ENCODE measurements at places on chromosomes 12 and 14.

DNA sequence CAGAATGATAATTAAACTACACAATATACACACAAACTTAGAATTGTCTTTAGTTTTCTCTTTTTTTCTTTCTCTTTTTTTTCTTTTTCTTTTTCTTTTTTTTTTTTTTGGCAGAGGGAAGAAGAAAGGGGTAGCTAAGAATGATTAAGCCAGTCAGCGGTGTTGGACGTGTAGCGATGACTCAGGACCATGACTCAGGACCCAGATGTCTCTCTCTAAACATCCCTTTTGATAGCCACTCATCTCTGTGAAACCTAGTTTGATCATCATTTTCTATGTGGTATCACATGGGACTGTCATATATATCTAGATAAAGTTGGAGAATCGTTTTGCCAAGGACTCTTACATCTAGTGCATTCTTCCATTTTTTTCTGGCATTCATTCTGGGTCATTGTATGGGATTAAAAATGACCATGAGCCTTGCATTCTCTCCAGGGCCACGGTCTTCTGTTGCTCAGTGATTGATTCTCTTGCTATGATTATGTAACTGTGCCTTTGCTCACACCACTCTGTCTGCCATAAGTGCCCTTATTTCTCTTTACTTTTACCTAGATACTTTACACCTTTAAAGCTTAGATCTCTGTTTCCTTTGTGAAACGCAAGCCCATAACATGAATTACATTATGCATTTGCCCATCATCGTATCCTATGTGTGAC lies 26.6 kb upstream of the NRXN3 start:
- DNase-seq, result peak; percentile 50

DNA sequence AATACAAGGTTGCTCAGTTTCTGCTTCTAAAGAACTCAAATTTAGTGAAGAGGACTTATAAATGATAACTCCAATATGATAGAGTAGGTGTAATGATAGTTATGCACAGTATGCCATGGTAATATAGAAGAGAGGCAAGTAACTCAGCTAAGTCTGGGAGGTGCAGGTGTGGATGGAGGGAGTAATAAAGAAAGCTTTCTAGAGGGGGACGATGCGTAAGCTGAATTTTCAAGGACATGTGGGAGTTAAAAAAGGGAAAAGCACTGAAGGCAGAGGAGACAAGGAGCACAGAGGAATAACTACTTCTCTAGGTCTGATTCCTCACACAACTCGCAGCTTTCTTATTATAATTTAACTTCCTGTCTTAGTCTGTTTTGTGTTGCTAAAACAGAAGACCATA lies 49.1 kb upstream of the ZDHHC17 start:
- DNase-seq, result no peak

GRCh38 chr12:50840809-50841487 lies 1.8 kb upstream of the TMPRSS12 start:
- DNase-seq, result no peak

DNA sequence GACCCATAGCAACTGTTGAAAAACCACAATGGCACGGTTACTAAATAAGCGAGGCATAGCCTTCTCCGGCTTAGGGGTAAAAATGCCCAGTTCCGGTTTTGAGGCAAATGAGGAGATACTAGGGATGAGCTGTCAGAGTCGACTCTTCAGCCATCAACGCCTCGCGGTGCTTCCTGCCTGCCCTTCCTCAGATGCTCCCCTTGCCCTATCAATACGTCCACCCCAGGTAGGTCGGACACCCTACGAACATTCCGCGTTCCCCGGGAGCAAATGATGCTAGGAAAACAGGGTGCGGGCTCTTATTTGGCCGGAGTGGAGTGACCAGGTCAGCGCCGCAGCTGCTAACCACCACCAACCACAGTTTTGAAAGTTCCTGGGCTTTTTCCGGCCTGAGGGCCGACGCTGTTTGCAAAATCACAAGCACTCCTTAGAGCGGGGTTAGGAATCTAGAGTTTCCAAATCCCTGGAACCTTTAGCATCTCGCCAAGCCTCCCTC lies 1.2 kb downstream of the SRSF9 start:
- peak; percentile 42 for DNase-seq

GRCh38 chr14:26382901-26383685 lies 214.7 kb downstream of the NOVA1 start:
- no peak for DNase-seq

DNA sequence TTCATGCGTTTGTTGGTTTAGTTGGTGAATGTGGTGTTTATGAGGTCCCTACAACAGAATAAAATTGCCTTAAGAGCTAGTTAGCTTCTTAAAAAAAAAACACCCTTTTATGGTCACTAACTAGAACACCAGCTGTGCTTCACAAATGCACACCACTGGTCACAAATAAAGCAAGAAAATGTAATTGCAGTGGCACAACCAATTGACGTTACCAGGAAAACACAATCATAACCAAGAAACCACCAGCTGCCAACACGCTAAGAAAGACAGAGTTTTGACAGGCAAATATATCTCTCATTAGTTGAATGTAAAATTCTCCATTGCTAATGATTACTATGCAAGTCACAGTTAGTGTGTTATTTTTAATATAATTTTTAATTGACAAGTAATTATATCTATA lies 389.9 kb downstream of the ADAMTS20 start:
- DNase-seq, result no peak

- no peak for DNase-seq
Measured at GRCh38 chr12:75508159-75508558, 3.2 kb downstream of the KRR1 start.

GRCh38 chr12:42789808-42790760 lies 200.5 kb upstream of the PRICKLE1 start:
- no peak for DNase-seq

DNA sequence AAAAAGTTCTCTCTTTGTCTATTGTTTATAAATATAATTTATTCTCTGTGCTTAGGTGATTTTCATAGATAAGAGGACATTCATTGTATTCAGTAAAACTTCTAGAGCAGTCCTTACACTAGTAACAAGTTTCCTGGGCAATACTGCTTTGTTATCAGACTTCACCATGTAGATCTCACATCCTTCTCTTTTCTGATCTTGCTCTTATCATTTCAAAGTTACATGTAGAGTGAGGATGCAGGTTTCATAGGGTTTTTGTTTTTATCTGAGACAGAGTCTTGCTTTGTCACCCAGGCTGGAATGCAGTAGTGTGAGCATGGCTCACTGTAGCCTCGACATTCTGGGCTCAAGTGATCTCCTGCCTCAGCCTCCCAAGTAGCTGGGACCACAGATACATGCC lies 789.5 kb downstream of the DIO2 start:
- DNase-seq, result no peak

DNA sequence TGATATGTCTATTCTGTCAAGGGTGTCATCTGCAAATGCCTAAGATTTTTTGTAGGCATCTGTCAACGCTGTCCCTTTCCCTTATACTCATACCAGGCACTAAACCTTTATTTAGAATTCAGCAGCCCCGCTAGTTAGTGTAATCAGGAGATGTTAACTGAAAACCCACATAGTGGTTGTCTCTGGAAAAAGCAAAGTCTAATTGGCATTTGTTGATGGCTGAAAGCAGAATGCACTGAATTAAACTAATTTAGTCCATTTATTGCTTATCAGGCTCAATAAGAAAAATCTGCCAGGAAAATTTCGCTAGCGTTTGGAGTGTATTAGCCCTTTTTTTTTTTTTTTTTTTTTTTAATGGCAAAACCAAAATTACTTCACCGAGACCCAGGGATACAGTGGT lies 34.5 kb downstream of the TDP1 start:
- no peak for DNase-seq

- no peak for DNase-seq
Measured at GRCh38 chr12:22994316-22994675, 369.3 kb downstream of the ETNK1 start.

- DNase-seq, result no peak
Measured at GRCh38 chr14:56210571-56210970, 92.4 kb downstream of the PELI2 start.

DNA sequence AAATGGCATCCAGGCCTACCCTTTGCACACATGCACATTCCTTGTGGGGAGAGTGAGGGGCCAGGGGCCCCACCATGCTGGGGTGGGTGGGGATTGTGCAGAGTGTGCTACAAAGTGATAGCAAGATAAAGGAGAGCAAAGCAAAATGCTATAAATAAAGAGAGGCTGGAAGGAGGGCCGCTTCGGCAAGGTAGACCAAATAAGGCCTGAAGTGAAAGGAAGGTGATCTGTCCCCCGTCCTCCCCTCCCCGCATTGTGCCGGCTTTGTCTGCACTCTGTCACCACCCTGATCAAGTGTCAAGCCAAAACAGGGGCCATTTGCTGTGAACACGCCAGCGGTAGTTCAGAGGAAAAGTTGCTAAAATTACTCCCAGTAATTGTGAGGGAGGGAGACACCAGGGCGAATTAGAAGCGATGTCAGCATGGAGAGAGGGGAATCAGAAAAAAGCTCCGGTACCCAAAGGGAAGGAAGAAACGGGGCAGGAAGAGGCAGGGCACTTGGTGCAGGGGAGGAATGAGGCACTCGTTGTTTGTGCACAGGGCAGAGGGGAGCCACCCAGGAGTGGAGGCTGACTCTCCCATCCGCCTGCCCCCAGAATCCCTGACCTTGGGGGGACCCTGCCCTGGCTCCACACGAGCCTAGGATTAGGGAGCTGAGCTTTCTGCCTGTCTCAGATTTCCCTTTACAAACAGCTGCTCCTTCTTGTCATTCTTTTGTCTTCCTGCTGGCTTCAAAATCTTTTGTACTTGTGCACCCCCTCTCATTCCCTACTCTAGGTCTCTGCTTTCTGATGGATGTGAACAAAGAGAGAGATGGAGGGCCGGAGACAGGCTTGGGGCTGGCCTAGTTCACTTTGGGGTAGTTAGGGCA lies 2.9 kb upstream of the MYH7 start:
- DNase-seq, result no peak

DNA sequence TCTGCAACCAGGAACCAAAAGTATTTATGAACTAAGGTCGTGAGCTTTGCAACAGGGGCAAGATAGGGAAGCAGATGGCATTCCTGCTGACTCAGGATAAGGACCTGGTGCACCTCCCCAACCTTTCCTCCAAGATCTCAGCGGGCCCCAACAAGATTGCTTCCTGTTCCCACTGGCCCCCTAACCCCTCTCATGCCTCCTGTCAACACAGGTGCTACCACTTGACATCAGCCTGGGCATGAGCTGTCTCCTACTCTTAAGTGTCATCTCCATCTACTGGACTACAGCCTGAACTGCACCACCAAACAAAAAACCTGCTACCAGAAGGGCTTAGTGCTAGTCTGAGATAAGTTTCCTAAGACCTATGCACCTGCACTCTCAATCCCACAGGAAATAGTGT lies 32.7 kb downstream of the MED6 start:
- peak; percentile 40 for DNase-seq

- DNase-seq, result no peak
Measured at GRCh38 chr14:70268760-70269159, 80.0 kb upstream of the SLC8A3 start.

DNA sequence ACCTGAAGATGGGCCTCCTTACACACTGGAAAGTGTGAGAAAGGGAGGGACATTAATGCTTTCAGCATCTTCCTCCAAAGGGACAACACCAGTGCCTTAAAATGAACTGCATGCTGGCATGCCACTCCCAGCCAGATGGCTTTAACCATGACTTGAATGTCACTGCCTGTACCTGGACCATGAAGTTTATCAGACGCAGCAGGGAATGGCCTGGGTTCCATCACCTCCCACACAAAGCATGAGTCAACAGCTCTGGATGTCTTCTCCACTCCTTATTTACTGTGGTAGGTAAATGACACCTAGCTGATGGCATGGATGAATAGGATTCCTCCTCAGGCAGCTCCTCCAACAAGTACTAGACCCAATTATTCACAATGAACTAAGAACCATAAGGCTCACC lies 645.6 kb downstream of the SOX5 start:
- DNase-seq, result no peak

- peak; percentile 53 for DNase-seq
Measured at GRCh38 chr14:78950649-78951048, 780.5 kb downstream of the NRXN3 start.

DNA sequence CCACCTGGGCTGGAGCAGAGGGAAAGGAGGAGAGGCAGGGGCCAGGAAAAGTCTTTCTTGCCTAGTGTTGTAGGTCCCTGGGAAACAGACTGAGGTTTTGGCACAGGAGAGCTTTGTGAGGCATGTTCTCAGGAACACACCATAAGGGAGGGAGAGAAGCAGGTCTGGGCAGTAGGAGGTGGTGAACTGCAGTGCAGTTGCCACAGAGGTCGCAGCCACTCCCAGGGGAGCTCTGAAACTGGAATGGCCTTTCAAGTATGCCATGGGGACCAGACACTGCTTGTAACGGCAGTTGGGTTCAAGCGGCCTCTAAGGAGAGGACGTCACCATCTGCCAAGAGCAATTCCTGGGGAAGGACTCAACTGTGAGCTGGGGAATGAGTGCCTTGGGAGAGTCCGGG lies 35.4 kb upstream of the NKX2-8 start:
- DNase-seq, result no peak

- no peak for DNase-seq
Measured at GRCh38 chr12:88354691-88355090, 212.6 kb downstream of the TMTC3 start.

DNA sequence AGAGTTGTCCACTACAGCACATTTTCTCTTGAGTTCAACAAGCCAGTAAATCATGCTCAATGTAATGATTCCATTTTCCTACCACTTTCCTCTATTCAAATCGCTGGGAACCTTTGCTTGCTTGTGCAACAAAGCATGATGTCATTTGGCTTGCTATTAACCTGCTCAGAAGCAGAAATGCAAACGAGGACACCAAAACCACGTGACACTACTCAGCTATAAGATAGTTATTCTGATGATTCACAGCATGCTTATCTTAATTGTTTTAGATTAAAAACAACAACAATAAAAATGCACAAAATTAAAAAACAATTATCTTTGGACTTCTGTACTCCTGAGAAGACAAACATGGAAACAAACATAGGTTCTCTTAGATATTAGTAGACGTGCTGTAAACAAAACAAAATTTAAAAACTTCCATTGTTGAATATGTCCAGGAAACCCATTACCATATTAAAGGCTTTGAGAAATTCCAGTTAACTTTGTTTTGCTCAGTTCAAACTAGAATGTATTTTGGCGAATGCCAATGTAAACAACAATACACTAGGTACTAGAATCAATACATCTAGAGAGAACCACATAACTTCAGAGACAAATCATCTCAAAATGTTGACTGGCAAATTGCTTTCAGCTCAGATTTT lies 77.5 kb upstream of the KRAS start:
- DNase-seq, result peak; percentile 93

- DNase-seq, result no peak
Measured at GRCh38 chr14:41925409-41925808, 318.7 kb downstream of the LRFN5 start.

- DNase-seq, result peak; percentile 43
Measured at GRCh38 chr12:67617629-67618028, 30.9 kb upstream of the DYRK2 start.

DNA sequence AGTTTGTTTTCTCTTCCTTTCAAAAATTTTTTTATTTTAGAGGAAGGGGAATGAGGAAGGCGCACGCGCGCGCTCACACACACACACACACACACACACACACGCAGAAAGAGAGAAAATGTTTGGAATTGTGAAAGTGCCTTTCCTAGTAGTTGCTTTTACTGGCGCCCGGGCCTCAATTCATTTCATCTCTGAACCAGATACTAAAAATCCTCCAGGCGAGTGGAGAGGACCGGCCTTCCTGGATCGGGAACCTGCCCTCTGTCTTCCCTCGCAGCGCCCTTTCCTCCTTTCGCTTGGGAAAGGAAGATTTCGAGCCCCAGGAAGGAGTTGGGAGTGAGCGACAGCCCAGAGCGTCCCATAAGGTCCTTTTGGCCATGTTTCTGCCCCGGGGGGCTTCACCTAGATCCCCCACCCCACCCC lies 7.8 kb upstream of the TBX3 start:
- DNase-seq, result no peak

Data from renal cortical epithelial cell (primary cell).